ENCODE measurements at places on chromosomes 2 and 18.

DNA sequence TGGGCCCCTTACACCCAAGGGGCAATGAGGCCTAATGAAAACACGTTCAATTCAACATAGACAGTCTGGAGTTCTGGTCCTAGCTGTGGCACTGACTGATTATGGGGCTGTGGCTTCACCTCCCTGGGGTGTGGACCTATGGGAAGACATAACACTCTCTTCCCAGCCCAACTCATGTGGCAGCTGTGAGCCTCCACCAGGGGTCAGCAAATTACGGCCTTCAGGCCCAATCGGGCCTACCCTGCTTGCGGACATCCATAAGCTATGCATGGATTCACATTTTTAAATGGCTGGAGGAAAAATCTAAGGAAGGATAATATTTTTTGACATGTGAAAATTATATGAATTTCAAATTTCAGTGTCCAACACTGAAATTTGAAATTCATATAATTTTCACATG, 101.3 kb downstream of the LOXHD1 start:
- DNase-seq = no peak

- DNase-seq = no peak
These were observed 61.9 kb downstream of the KIF5C start for GRCh38 chr2:148936857-148937450.

- DNase-seq = no peak
These were observed at the start of gene TET3 for GRCh38 chr2:73984203-73984921. Gene TET3, plus strand, starts transcription at chr2:73984910. Its CDS starts 1,494 bp downstream, at chr2:73986404.

GRCh38 chr2:242013771-242014170, 144.2 kb downstream of the RTP5 start:
- DNase-seq = no peak

GRCh38 chr18:79510046-79510685, 114.4 kb downstream of the NFATC1 start:
- DNase-seq = no peak

DNA sequence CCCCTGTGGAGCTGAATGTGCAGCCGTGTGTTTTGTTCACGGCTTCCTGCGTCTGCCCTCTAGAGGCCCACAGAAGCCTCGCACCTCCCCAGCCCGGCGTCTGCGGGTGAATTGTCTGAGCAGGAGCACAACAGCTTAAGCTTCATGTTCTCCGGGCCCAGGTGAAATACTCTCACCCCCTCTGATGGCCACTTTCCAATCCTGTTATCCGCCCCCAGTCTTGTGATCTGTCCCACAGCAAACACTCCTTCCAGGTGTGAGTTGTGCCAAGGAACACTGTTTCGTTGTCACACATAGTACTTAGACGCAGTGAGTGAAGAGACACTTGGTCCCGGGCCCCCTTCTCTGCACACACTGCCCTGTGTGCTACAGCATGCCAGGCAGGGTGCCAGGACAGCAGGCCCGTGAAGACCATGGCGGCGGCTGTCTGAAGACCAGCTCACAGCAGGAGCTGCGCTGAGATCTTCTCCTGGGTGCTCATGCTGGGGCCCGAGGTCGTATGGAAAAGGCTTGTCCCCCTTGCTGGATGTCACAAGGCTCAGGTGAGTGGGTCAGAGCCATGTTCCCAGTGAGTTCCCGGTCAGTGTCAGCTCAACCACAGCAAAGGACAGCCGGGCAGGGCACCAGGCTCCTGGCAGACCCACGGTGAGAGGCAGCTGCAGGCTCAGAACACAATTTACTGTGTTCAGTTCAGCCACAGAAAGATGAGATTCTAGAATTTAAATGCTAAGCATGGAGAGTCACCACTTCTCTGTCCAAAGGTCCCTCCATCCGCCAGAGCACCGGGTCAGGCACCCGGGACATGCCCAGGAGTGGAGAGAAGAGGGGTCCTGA, 6.8 kb upstream of the PXDN start:
- peak; percentile 81 for DNase-seq

DNA sequence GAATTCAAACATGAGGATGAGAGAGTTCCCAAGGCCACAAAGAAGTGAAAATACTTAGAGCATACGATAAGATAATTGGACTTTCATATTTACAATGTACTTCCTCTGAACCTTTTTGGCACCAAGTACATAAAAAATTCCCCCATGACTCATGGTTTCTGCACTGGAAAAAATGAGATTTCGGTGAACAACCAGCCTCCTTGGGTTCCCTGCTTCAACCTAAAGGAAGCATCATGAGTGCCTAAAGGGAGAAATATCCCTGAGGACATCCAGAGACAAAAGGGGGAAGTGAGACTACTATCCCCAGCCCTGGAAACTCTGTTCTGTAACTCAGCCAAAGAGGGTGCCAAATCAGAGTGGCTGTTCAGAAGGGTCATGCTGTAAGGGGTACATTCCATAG, 562.7 kb upstream of the SLC39A10 start:
- peak; percentile 39 for DNase-seq

- no peak for DNase-seq
These were observed 63.7 kb upstream of the FANCL start for GRCh38 chr2:58304843-58305242.

DNA sequence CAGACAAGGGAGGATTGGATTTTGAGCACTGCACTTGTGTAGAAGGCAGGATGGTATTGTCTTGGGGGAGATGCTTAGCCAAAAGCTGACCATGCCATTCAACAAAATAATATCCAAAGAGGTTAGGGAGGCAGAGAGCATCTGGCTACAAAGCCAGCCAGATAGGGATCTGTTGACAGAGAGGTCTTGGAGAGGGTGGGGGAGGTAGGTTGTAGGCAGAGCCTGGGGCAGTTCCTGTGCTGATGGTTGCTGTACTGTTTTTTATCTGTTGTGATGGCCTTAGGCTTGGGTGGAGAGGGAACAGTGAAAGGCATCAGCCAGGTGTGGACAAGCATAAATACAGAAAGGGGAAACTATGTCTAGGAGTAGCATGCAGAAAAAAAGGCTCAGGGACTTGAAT, 100.9 kb downstream of the AQP4 start:
- no peak for DNase-seq

- DNase-seq = peak; percentile 65
These were observed 341.4 kb downstream of the SLC4A3 start for GRCh38 chr2:219968685-219969345.

GRCh38 chr2:107197594-107198294, 311.8 kb upstream of the ST6GAL2 start:
- DNase-seq = no peak

GRCh38 chr18:56487801-56488200, 150.6 kb downstream of the TXNL1 start:
- DNase-seq = no peak

GRCh38 chr18:79139206-79139605, 70.0 kb downstream of the ATP9B start:
- no peak for DNase-seq
